ENCODE measurements at places on chromosomes 5 and 9. TPM values are rescaled to one million over a fixed set of nuclear protein-coding genes. Genes with fewer than 3 reads are reported as not detected.

The CD72 gene
- polyA plus RNA-seq: not detected

The PCDHGA8 gene
- polyA plus RNA-seq: 0.13 TPM

The TUSC1 gene
- polyA plus RNA-seq: 3.9 TPM

The TMEM8B gene
- polyA plus RNA-seq: 7.1 TPM

The MYO10 gene
- 99.8 TPM for polyA plus RNA-seq

The ZNF462 gene
- polyA plus RNA-seq: 17.6 TPM

The MAN2A1 gene
- 12.9 TPM for polyA plus RNA-seq

The GRIN3A gene
- 2.8 TPM for polyA plus RNA-seq

The HAPLN1 gene
- polyA plus RNA-seq: not detected

The PTGER4 gene
- not detected for polyA plus RNA-seq

The SEMA6A gene
- 2.7 TPM for polyA plus RNA-seq

The LRRTM2 gene
- polyA plus RNA-seq: 9.1 TPM

The ANKRD18B gene
- polyA plus RNA-seq: 7.4 TPM

The TMEM171 gene
- polyA plus RNA-seq: 3.5 TPM

The TMEM252 gene
- polyA plus RNA-seq: not detected

The ZNF879 gene
- polyA plus RNA-seq: 2.8 TPM

The ZDHHC11 gene
- 3.3 TPM for polyA plus RNA-seq
